ENCODE measurements at places on chromosomes 12 and 14. TPM values are rescaled to one million over a fixed set of nuclear protein-coding genes. Genes with fewer than 3 reads are reported as not detected.
A peak's percentile ranks its signal among the peaks of the same experiment; 100 is the strongest.

Gene CIROP
- not detected for total RNA-seq

Gene NOXRED1
- 0.94 TPM for total RNA-seq

Gene SERPINA10
- not detected for total RNA-seq

Gene KRT73
- not detected for total RNA-seq

DNA sequence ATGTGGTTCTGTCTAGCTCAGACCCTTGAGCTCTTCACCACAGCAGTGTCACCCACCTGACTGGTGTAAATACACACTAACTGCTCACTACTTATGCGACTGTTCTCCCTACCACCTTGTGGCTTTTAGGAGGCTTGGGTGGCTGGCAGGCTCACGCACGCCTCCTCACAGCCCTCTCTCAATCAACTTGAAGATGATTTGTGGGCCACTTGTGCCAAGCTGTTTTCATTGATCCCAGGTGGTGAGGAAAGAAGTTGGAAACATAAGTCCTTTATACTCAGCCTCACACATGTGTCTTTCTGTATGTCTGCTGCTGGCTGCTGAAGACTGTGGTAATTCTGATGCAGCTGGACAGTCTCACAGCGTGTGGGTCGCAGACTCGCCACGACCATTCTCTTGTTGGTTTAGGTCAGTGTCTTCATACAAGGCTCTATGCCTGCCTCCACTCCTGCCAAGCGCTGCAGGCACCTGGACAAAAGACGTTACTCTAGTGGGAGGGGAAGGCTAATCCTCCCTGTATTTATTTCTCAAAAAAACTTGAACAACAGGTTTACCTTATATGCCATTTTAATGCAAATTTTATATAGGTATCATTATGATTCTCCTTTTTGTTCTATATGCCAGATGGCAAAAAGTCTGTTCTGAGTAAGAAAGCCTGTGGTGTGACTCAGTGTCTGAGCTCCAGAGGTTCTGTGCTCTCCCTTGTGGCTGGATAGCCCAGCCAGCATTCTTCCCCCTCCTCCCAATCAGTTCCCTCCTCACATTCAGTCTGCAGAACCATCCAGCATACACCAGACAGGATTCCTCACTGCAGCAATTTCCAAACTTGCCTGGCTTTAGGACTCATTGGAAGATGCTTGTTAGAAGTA lies 115.6 kb downstream of the DIP2B start:
- H3K4me1 ChIP-seq: peaks cover 25% of the 10 kb centered on the region
- peak overlapping the region; percentile 52 for H3K27ac ChIP-seq
- DNase-seq: no peak
- H3K4me3 ChIP-seq: no peak overlapping the region

GRCh38 chr12:21433525-21433924 lies 3.9 kb upstream of the PYROXD1 start:
- H3K36me3 ChIP-seq: no peaks in the 10 kb centered on the region
- no peak overlapping the region for H3K27ac ChIP-seq
- H3K4me1 ChIP-seq: no peaks in the 10 kb centered on the region
- peaks cover 5% of the 10 kb centered on the region for H3K27me3 ChIP-seq

- no peak overlapping the region for H3K4me3 ChIP-seq
- H3K36me3 ChIP-seq: no peaks in the 10 kb centered on the region
- DNase-seq: no peak
- peaks cover 34% of the 10 kb centered on the region for H3K4me1 ChIP-seq
- H3K27me3 ChIP-seq: no peaks in the 10 kb centered on the region
These were observed 11.3 kb downstream of the MED13L start for GRCh38 chr12:116266168-116266601.

DNA sequence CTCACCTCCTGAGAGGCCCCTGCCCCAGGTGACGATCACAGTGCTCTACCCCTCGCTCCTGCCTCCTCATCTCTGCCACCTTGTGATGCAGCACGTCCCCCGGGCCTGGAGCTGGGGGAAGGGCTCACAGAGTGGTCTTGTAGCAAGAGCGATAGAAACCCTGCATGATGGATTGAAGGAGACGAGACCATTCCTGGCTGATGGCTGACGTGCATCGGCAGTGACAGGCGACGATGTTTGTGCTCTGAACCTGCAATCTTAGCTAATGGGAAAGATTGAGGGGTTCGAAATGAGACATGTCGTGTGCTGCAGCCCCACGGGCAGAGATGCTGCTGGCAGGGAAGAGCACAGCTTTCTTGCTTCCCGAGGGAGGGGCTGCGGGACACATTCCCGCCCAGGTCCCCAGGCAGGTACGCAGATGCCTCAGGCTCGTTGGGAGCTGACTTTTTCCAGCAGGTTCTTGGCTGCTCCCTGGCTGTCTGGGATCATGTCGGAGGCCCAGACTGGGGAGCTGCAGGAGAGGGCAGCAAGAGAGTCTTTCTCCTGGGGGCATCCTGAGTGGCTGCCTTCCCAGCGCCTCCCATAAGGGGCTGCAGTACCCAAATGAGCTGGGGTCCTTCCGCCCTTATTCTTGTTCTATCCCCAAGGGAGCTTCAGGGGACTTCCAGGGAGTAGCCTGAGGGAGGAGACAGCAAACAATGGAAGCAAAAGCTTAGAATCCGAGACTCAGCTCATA lies 38.7 kb upstream of the GPATCH2L start:
- no peak for DNase-seq
- no peak overlapping the region for H3K4me3 ChIP-seq
- H3K27me3 ChIP-seq: no peaks in the 10 kb centered on the region
- H3K4me1 ChIP-seq: peaks cover 15% of the 10 kb centered on the region

GRCh38 chr12:13095266-13095995 lies 8.0 kb downstream of the GSG1 start:
- no peak overlapping the region for H3K27ac ChIP-seq
- H3K4me3 ChIP-seq: no peak overlapping the region
- peaks cover 16% of the 10 kb centered on the region for H3K4me1 ChIP-seq
- peak; percentile 47 for DNase-seq
- no peaks in the 10 kb centered on the region for H3K36me3 ChIP-seq

DNA sequence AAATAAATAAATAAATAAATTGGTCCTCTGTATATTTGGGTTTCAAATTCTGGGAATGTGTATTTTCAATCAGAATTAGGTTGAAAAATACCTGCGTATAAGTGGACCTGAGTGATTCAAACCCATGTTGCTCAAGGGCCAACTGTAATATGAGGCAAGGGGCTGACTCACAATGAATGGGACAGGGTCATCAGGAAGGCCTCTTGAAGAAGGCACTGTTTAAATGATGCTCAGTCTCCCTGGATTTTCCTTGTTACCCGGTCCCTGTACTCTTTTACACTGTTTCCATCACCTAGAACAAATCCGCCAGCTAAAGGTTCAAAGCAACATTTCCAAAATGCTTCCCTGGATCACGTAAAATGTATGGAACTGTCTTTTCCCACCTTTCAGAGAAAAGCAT lies 3.8 kb downstream of the PSMB5 start:
- DNase-seq: no peak
- H3K36me3 ChIP-seq: peaks cover 19% of the 10 kb centered on the region
- no peak overlapping the region for H3K27ac ChIP-seq
- H3K4me3 ChIP-seq: no peak overlapping the region
- H3K27me3 ChIP-seq: no peaks in the 10 kb centered on the region

DNA sequence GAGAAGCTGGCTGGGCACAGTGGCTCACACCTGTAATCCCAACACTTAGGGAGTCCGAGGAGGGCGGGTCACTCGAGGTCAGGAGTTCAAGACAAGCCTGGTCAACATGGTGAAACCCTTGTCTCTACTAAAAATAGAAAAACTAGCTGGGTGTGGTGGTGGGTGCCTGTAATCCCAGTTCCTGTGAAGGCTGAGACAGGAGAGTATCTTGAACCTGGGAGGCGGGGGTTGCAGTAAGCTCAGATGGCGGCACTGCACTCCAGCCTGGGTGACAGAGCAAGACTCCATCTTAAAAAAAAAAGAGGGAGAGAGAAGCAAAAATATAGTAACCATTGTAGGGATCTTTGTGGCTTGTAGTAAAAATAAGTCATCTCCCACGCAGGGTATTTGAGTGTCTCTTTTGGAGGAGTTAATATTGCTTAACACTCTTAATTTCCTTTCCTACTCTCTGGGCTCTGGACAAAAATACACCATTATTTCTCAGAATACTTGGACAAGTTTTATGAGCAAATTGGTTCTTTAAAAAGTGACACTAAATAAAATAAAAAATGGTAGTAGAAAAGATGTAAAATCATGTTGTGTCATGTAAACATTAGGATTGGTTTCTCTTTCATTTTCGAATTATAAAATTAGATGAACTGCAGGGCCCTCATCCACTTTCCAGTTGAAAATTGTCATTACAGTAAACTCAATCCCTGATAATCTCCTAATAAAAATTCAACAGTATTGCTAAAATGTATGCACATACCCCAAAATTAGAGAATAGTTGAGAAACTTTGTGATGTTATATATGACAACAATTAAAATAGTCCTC lies 61.1 kb upstream of the C12orf71 start:
- H3K27ac ChIP-seq: no peak overlapping the region
- no peaks in the 10 kb centered on the region for H3K27me3 ChIP-seq
- H3K36me3 ChIP-seq: no peaks in the 10 kb centered on the region
- no peak for DNase-seq
- no peak overlapping the region for H3K4me3 ChIP-seq

GRCh38 chr14:96192975-96193805 lies 11.4 kb upstream of the BDKRB2 start:
- H3K4me3 ChIP-seq: no peak overlapping the region
- no peak for DNase-seq
- H3K27ac ChIP-seq: no peak overlapping the region

Data from lung (tissue), 17 donors.